ENCODE measurements at places on chromosomes 13 and 19. TPM values are rescaled to one million over a fixed set of nuclear protein-coding genes. Genes with fewer than 3 reads are reported as not detected.

- no peak overlapping the region for H3K4me3 ChIP-seq
- H3K27me3 ChIP-seq, result peaks cover 7% of the 10 kb centered on the region
- no peaks in the 10 kb centered on the region for H3K36me3 ChIP-seq
- no peak overlapping the region for H3K27ac ChIP-seq
These were observed 12.0 kb upstream of the SHFL start for GRCh38 chr19:10074153-10074552.

- peak overlapping the region; percentile 52 for H3K4me3 ChIP-seq
- H3K27ac ChIP-seq, result peak overlapping the region; percentile 71
- H3K4me1 ChIP-seq, result peaks cover 10% of the 10 kb centered on the region
- H3K36me3 ChIP-seq, result no peaks in the 10 kb centered on the region
- DNase-seq, result no peak
- H3K27me3 ChIP-seq, result no peaks in the 10 kb centered on the region
These were observed 305.8 kb downstream of the MTUS2 start for GRCh38 chr13:29125934-29126424.

The TNFSF11 gene
- 5.0 TPM for total RNA-seq

GRCh38 chr13:31369213-31369612 is 169.4 kb downstream of the B3GLCT start:
- no peak for DNase-seq
- H3K4me1 ChIP-seq, result no peaks in the 10 kb centered on the region
- H3K36me3 ChIP-seq, result no peaks in the 10 kb centered on the region
- no peaks in the 10 kb centered on the region for H3K27me3 ChIP-seq
- no peak overlapping the region for H3K4me3 ChIP-seq

DNA sequence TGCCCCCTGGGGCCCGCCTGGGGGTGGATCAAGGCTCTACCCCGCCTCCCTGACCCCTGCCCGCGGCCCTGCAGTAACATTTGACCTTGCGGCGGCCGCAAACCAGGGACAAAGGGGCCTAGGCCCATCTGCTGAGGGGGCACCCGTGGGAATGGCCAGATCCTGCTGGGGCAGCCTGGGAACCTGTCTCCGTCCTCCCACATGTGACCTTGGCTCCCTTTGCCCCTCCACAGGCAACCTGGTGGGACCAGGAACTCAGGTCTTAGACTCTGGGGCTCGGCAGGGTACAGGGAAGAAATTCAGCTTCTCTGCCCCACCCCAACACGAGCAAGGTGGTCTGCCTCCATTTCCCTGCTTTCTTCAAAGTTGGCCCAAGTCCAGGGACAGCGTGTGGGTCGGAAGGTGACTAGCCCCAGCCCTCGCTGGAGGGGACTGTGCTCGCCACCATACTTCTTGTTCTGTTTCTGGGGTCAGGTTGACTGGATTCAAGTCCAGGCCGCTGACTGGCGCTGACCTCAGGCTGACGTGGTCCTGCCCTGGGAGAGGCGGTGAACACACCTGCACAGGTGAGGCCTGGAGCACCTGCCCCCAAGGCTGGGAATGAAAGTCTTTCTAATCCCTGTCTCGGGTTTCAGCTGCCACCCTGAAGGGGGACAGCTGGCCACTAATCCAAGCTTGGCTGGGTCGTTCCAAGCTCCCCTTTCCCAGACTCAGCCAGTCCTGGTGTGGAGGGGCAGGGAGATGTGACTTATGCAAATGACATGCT is 2.5 kb upstream of the NR2F6 start:
- peaks cover 2% of the 10 kb centered on the region for H3K4me1 ChIP-seq
- peaks cover 16% of the 10 kb centered on the region for H3K27me3 ChIP-seq
- no peaks in the 10 kb centered on the region for H3K36me3 ChIP-seq
- no peak overlapping the region for H3K27ac ChIP-seq

The PCDH17 gene
- total RNA-seq, result not detected
